Muscle of back (tissue), 13 donors: ENCODE measurements at places on chromosomes 6 and 20.
A peak's percentile ranks its signal among the peaks of the same experiment; 100 is the strongest.

DNA sequence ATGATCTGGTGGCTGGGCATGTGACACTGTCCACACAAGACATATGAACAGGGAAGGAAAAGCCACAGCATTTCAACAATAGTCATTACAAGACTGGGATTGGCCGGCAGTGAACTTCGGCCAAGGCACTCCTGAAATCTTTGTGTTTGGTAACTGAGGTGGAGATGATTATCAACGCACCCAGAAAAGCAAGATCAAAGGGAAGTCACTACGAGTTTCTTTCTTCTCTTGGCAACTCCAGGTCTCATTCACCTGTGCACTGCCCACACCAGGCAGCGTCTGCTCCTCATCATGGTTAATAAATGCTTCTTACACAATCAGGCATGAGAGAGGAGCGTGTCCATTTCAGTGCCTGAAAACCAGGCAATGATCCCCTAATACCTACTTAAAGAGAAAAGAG, 20.5 kb upstream of the FOXC1 start:
- no peak for DNase-seq

- DNase-seq = no peak
These were observed 3.5 kb downstream of the MYBL2 start for GRCh38 chr20:43670423-43670822.

GRCh38 chr20:62413896-62414481, 6.9 kb upstream of the CABLES2 start:
- DNase-seq = no peak

DNA sequence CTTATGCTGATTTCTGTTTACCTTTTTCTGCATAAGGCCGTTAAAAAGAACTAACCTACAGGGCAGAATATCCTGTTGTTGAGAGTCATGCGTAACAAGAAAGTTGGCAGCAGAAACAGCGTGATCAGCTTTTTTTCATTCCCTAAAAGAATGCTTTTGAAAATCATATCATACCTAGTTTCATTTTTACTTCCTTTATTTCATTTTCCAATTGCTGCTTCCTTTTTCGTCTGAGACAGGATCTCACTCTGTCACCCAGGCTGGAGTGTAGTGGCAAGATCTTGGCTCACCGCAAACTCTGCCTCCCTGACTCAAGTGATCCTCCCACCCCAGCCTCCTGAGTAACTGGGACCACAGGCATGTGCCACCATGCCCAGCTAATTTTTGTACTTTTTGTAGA, 4.1 kb downstream of the CALHM6 start:
- DNase-seq = peak; percentile 37

GRCh38 chr6:10268611-10269310, 146.1 kb downstream of the TFAP2A start:
- DNase-seq = no peak

- no peak for DNase-seq
These were observed 112.3 kb upstream of the MARCKS start for GRCh38 chr6:113744861-113745260.

GRCh38 chr6:102039441-102039840, 645.9 kb downstream of the GRIK2 start:
- no peak for DNase-seq

DNA sequence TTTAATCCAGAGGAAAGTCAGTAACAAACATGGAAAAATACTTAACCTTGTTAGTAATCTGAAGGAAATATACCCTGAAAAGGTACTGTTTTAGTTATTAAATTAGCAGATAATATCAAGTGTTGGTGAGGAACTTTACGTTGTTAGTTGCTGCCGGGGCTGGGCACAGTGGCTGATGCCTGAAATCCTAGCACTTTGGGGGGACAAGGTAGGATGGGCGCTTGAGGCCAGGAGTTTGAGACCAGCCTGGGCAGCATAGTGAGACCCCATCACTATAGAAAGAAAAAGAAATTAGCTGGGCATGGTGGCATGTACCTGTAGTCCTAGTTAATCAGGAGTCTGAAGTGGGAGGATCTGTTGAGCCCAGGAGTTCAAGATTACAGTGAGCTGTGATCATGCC, 72.7 kb upstream of the DYNLRB1 start:
- DNase-seq = no peak

DNA sequence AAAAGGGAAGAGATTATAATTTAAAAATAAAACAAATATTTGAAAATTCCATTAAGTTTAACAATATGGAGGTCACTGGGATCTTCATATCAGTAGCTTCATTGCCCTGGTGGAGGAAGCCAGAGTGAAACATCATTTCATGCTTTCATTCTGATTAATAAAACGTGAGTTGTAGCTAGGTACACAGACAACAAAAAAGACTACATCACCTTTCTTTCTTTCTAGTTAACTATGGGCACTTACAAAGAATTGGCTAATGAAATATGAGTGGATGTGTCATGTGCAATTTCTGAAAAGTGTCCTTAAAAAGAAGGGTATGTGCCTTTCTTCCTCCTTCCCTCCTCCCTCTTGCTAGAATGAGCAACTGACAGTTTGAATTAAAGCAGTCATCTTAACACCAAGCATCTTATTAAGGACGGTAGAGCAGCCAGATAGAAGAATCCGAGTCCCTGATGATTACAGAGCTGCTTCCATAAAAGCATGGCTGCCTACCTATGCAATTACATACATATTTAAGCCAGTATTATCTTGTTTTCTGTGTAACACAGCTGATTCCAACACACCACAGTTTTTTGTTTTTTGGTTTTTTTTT, 3.4 kb downstream of the SERAC1 start:
- DNase-seq = no peak

DNA sequence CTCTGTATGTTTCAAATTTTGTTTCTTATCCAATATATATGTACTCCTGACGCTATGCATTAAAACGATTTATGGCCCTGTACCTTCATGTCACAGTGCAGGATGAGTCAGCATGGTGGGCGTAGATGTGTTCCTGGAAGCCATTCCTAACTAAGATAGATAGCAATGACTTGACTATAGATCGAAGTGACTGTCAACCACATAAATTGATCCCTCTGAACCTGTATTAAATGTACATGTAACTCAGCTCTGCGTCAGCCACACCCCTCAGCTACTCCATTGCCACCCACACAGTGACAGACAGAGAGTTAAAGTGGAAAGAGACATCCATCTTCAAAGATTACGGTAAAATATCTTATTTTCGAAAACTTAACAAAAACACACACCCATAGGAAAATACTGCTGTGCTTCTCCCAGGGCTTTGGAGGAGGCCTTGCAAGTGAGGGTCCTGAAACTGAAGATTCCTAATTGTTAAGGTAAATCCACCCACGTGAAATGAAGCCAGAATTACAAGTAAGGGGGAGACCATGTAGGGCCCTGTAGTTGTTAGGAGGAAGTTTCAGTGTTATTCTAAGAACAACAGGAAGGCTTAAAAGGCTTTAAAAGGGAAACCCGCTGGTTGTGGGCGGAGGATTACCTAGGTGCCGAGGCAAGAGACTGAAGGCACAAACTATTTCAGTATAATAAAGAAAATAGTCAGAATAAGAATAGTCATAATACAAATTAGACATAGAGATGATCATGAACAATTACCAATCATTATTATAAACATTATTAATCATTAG, 10.3 kb upstream of the RAD21L1 start:
- no peak for DNase-seq

GRCh38 chr6:131049608-131050007, 13.4 kb downstream of the EPB41L2 start:
- DNase-seq = no peak

GRCh38 chr6:34524499-34524898, 31.6 kb downstream of the SPDEF start:
- no peak for DNase-seq

GRCh38 chr6:32840604-32841246, 2.2 kb upstream of the TAP2 start:
- no peak for DNase-seq

DNA sequence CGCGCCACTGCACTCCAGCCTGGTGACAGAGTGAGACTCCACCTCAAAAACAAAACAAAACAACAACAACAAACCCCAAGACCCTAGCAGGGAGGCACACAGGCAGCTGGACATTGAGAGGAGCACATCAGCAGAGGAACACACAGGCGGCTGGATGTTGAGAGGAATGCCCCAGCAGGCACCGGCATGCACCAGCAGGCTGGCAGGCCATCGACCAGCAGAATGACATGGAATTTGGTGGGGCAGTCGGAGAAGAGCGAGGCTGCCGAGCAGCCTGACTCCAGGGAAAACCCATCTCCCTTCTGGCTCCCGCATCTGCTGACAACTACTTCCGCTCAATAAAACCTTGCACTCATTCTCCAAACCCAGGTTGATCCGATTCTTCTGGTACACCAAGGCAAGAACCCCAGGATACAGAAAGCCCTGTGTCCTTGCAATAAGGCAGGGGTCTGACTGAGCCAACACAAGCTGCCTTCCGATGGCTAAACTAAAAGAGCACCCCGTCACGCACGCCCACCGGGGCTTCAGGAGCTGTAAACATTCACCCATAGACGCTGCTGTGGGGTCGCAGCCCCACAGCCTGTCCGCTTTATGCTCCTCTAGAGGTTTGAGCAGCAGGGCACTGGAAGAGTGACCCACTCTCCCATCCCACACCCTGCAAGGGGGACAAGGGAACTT, 60.2 kb downstream of the SLC22A23 start:
- DNase-seq = no peak
